Renal pelvis (tissue), 12 donors: ENCODE measurements at places on chromosomes 11 and 22. TPM values are rescaled to one million over a fixed set of nuclear protein-coding genes. Genes with fewer than 3 reads are reported as not detected.
A peak's percentile ranks its signal among the peaks of the same experiment; 100 is the strongest.

GRCh38 chr22:20001082-20001638 lies 15.5 kb downstream of the ARVCF start:
- DNase-seq, result no peak

LRFN4 gene
- polyA plus RNA-seq, result 30.7 TPM

MS4A4E gene
- polyA plus RNA-seq, result 1.1 TPM

DNA sequence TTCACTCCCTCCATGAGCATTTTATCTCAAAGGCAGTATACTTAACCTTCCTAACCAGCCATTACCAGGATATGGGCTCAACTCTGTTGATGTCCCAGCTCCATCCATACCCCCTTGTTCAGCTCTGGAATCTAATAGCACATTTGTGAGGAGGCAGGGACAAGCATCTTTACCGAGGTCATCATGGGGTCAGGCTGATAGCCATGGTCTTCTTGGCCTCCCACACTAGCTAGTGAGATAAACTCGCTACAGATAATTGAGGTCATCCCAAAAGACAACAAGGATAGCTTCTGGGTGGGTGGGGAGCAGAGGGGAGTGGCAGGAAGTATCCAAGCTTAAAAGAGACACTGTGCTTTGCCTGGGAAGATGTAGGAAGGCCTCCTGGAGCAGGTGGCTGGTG lies 141.6 kb upstream of the RASSF10 start:
- DNase-seq, result no peak

PDGFD gene
- 25.9 TPM for polyA plus RNA-seq

DNA sequence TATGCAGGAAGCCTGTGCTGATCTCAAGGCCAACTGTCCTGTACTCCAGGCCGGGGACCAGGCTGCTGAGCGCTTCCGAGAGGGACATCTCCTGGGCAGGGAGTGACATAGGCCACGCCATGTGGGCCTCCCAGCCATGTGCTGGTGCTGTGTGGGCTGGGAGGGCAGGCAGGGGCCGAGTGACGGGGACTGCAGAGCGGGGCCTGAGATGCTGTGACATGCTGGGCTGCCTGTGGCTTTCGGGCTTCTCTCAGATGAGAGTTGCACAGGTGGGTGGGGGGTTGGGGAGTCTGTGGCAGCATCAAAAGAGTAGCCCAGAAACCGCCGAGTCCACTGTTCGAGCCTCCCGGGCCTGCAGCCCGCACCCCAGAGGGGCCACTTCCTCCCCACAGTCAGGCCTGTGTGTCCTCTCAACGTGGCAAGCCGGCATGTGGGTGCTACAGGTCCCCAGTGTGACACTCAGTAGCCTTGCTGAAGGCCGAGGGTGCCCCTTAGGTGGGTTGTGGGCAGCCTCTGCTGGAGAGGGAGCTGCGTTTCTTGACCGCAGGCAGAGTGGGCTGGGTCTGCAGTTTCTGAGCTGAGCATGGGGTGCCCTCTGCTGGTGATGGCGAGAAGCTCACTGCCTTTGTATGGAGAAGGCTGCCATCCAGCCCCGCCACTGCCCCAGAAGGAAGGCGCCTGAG lies 101.2 kb downstream of the BCR start:
- DNase-seq, result peak; percentile 82

- peak; percentile 35 for DNase-seq
Observed at GRCh38 chr22:35542157-35542938, 1.7 kb downstream of the RASD2 start.

ELFN2 gene
- polyA plus RNA-seq, result 1.5 TPM

DNA sequence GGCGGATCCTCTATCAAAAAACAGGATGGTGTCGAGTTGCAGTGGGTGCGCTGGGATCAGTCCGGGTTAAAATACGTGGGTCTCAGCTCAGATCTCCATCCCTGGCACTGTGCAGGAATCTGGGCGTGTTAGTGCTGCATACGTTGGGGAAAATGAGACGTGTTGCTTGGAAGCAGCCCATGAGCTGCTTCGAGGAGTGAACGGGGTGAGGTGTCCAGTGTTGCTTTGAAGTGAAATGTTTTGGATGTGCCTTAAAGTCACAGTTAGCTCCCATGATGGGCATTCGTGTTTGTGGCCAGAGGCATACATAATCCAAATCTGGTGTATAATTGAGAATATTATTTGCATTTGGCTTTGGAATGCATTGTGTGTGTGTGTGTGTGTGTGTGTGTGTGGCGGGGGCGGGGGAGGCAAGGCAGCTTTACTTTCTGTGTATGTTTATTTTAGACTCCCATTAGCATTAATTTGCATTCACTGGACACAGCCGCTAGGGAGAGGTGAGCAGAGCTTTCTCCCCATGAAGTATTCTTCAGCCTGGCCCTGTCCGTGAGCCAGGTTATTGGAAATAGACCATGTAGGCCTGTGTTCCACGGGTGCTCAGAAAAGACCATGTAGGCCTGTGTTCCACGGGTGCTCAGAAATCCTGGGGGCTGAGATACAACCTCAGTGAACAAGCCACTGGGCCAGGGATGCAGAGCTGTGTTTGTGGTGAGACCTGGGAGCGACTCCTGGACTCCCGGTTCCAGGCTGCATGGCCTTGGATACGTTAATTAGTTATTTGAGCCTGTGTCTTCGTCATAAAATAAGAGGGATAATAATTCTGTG lies 134.6 kb downstream of the ST3GAL4 start:
- DNase-seq, result no peak

PANX3 gene
- not detected for polyA plus RNA-seq

RNF169 gene
- polyA plus RNA-seq, result 16.2 TPM

SIAE gene
- 31.9 TPM for polyA plus RNA-seq

CBLIF gene
- 0.27 TPM for polyA plus RNA-seq

DNA sequence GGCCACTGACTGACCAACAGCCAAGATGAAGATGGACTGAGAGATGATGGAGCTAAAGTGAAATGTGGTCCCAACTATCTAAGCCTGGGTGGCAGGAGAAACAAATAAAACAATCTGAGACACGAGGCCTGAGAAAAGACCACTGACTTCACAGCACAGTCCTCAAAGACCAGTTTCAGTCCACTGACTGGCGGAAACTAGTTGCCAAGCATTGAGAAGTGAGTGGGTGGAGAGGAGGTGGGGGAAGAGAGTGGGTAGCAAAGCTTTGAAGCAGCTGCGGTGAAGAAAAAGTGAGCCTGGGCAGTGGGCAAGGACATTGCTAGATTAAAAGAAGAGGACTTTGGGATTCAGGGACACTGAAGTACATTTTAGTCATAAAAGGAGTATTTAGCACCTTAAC lies 1.9 kb downstream of the MS4A1 start:
- no peak for DNase-seq

DNA sequence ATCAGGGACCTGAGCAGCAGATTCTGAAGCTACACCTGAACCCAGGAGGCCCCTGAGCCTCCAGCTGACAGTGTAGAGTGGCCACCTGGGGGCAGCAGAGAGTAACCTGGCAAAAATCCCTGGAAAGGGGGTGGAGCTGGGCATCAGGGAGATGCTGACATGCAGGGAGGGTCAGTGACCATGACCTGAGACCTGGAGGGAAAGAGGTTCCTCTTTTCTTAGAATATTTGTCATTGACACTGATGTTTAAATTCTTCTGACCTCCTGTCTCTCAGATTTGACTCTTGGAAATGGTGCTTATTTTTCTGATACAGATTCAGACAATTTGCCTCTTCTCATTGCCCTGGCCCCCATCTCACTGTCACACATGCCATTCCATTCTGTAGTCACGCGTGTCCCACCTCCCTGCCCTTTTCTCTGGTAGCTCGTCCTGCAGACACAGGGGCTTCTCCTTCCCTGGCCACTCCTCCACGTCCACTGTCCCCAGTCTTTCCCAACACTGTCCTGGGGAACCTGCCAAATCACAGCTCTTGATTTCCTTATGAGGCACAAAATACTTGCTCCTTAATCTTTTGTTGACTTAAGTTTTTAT lies 117.2 kb upstream of the IGLL5 start:
- DNase-seq, result peak; percentile 19

GRCh38 chr22:48083502-48083901 lies 1321.1 kb downstream of the TBC1D22A start:
- DNase-seq, result no peak

TRIM49 gene
- polyA plus RNA-seq, result not detected

EFCAB6 gene
- polyA plus RNA-seq, result 5.8 TPM

BTG4 gene
- not detected for polyA plus RNA-seq

MS4A8 gene
- not detected for polyA plus RNA-seq

OR8G5 gene
- polyA plus RNA-seq, result not detected

ADM2 gene
- polyA plus RNA-seq, result 6.0 TPM

DNA sequence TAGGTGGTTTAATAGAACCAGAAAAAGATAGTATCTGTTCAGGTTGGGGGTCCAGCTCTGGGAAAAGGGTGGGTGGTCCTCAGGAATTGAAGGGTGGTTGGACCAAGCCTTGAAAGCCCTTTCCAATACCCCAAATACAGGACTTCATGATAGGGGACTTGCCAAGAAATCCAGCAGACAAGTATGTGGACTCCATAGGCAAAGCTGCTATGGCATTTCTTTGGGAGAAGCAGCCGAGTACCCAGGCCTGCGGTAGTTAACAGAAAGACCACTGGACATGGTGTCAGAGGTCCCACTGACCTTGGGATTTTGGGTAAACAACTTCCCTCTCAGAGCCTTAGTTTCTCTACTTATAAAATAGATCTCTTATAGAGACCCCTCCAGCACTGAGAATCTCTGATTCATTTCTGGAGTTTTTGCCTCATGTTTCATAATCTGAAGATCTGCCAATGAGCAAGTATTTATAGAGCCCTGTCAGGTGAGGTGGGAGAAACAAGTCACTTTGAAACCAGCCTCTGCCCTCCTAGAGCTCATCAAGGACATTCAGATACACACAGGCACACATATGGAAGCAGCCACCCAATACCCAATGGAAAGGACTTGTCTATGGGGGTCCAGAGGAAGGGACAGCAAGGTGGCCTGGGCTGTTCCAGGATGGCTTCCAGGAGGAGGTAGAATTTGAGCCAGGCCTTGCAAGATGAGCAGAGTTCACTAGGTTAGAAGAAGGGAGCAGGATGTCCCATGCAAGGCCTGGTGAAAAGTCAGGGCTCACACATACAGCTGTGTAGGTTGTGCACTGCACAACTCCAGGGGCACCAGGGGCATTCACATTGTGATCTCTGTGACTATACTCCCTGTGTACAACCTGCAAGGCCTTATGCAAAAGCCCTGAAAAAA lies 31.0 kb upstream of the ACCSL start:
- no peak for DNase-seq

TSPAN18 gene
- polyA plus RNA-seq, result 61.2 TPM

GRCh38 chr11:60251485-60252212 lies 8.7 kb upstream of the MS4A4E start:
- no peak for DNase-seq

PDE3B gene
- polyA plus RNA-seq, result 6.7 TPM
